ENCODE measurements at places on chromosomes 16 and 17.
A peak's percentile ranks its signal among the peaks of the same experiment; 100 is the strongest.

- DNase-seq: no peak
These were observed 142.4 kb upstream of the MYOCD start for GRCh38 chr17:12523244-12523643.

GRCh38 chr16:71966932-71967331 is 33.3 kb downstream of the PKD1L3 start:
- DNase-seq: no peak

DNA sequence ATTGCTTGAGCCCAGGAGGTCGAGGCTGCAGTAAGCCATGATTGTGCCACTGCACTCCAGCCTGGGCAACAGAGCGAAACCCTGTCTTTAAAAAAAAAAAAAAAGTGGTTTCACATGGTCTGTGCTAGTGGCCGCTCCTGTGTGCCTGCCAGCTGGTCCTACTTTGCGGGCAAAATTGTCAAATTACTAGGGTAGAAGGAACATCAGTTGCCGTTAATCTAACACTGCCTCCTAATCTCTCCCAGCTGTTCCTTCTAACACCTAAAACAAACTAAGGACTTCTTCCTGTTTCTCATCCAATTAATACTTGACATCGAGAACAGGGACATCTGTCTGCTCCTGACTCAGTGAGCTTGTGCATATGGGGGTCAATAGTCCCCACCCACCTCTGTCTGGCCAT is 23.9 kb downstream of the TMEM11 start:
- DNase-seq: no peak

- no peak for DNase-seq
These were observed 479.6 kb downstream of the WWOX start for GRCh38 chr16:78579020-78579419.

- no peak for DNase-seq
These were observed 4.9 kb downstream of the POLG2 start for GRCh38 chr17:64491994-64492393.

DNA sequence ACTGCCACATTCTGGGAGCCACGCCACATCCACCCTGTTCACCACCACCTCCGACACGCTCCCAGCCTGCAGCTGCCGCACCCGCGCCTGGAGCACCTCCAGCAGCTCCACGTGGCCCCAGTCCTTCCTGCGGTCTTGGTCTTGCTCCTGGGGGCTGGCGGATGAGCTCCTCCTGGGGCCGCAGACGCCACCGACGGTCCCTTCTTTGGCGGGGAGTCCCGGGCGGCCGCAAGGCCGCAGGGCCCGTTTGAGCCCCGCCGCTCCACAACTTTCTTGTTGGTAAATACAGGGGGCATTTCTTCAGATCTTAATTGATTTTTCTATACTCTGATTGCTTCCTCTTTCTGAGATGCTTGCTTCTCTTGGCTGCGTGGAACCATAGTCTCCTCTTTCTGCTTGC is 75.3 kb upstream of the MED13 start:
- DNase-seq: no peak

- no peak for DNase-seq
These were observed 55.2 kb downstream of the RAI1 start for GRCh38 chr17:17736205-17737183.

- DNase-seq: no peak
These were observed 135.2 kb upstream of the GSE1 start for GRCh38 chr16:85477801-85478363.

- no peak for DNase-seq
These were observed 22.9 kb downstream of the C1QTNF1 start for GRCh38 chr17:79046916-79047280.

DNA sequence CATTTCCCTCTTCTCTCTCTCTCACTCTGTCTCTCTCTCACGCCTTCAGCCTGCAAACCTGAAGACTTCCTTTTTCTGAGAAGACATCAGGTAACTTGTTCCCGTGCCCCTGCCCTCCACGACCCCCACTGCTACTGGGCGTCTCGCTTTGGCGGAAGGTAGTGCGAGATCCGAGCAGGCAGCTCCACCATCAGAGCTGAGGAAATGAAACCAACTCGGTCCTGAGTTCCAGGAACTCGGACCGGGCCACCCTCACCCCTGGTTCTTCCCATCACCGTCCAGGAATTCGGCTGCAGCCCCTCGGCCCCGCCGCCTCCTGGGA is 585 bp downstream of the MLKL start:
- peak; percentile 38 for DNase-seq

DNA sequence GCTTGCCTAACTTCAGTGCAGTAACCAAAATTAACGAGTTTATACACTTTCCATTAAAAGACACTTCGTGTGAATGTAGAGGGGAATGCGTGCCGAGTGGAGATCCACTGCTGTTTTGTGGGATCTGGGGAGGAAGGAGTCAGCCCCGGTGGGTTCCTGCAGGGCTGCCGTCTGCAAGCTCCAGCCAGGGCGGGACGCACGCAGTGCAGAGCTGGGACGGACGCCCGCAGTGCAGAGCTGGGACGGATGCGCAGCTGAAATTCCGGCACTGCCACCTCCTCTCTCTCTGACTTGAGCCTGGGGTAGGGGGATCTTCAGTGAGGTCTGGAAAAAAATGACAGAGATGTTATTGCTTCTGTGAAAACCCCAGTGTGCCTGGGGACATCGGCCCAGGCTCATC is 16.5 kb upstream of the ZC3H18 start:
- DNase-seq: no peak

DNA sequence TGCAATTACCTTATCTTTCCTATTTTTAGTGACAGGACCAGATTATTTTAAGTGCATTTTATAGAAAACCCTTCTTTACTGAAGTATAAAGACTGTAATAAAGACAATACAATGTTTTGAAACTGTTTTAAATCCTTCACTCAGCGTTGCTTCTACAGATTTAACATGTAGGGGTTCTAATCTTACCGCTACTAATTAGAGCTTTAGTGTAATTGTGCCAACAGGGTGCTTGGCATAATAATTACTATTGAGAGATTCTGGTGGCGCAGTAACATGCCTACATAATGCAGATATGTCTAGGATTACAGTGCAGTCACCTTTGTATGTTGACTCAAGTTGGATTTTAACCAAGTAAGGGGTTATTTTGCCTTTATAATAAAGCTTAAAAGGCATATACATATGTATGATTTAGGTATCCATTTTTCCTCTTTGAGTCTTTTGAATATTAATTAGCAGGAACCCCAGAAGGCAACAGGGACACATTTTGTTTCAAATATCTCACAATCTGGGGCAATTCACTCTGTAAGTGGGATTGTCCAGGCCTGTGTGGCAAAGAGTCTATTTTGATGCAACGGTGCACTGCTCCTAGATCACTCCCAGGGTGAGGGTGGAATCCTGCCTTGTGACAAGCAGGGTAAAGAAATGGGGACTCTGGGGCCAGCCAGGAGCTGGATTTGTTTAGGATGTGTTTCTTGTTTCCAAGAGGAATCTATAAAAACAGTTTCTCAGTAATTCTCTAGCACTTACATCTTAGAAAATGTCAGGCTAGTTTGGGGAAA is 604.7 kb upstream of the SALL1 start:
- no peak for DNase-seq

DNA sequence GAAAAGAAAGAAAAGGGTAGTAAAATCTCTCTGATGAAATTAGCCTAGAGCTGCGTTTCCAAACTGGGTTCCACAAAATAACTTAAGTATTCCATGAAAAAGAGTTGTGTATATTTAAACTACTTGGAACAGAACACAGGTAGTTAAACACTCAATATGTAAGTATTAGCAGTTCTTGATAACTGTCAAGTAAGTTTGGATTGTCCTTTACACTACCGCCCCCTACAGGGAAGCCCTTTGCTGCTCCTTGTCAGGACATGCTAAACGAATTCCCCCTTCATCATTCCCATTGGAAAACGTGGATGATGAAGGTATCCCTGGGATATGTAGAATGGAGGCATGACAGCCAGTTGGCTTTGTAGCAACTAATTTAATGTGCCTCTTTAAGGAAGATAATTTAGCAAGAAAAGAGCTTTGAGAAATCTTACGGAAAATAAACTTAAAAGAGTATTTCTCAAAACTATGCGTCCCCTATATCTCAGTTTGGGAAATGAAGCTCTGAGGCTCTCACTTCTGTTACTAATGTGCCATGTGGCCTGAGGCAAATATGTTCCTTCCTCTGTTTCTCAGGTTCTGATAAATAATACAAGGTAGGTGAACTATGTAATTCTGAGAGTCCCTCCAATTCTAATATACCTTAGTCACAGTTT is 18.8 kb downstream of the NCBP3 start:
- peak; percentile 77 for DNase-seq

DNA sequence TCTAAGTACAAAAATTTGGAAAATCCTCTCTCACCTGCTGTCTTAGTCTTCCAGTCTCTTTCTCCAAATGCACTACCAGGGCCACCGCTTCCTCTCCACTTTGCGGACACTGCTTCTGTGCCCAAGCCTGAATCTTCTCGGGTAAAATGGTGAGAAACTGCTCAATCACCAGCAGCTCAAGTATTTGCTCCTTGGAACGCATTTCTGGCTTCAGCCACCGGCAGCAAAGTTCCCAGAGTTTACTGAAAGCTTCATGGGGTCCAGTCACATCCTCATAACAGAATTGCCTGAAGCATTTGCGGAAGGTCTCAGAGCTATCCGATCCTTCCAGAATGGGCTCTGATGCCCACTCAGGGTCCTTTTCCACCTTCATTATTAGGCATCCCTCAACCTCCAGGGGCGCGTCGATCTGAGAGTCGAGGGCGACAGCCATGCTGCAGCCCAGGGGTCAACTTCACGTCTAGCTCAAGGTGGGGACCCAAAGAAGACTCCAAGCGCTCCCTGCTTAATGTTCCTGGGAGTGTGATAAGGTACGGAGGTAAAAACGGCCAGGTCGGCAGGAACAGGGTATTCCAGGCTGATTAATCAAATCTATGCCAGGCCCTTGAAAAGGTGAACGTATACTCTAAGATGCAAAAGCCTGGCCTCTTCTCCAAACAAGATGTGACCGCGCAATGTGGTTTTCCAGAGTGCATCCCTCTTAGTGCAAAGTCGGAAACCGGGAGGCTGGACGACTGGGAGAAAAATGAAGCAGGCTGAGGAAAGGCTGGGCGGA is 763 bp downstream of the ZKSCAN2 start:
- no peak for DNase-seq

GRCh38 chr16:19153876-19154275 is 14.2 kb upstream of the SYT17 start:
- DNase-seq: no peak

- DNase-seq: no peak
These were observed 156.3 kb downstream of the MYO1D start for GRCh38 chr17:32720671-32721070.

DNA sequence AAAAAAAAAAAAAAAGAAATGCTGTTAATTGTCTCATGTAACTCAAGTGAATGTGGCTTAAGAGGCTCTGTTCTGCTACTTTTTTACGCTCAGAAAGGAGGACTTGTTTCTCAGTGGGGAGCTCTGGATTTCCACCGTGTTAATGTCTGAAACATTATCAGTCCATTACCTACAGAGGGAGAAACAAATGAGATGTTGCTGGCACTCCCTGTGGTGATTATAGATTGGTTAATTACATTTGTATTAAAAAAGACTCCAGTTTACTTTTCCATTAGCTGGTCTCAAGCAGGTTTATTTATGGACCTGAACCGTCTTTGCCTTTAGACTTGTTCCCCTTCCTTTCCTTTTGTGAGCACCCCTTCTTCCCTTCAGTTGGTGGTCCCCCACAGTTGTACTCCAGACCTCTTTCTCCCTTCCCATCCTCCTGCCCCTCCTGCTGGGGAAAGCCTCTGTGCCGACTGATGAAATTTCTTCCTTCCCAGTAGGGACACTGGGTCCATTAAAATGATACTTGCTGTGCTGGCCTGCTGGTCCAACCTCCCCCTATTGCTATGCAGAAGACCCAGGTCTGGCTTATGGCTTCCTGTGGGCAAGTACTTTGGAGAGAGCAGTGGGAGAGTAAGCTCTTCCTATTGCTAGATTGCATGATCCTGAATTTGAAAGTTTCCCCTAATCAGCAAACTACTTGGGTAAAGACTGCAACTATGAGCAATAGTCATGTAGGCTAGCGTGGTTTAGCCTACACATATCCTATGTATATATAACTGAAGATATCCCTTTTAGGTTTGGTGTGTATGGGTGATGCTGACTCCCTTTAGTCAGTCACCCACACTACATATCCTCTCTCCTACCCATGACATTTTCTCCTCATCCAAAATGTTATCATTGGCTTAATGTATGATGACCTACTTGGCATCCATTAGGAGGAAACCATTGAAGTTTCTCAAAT is 8.1 kb downstream of the CDC6 start:
- no peak for DNase-seq
